ENCODE measurements at places on chromosomes 11 and 22.

DNA sequence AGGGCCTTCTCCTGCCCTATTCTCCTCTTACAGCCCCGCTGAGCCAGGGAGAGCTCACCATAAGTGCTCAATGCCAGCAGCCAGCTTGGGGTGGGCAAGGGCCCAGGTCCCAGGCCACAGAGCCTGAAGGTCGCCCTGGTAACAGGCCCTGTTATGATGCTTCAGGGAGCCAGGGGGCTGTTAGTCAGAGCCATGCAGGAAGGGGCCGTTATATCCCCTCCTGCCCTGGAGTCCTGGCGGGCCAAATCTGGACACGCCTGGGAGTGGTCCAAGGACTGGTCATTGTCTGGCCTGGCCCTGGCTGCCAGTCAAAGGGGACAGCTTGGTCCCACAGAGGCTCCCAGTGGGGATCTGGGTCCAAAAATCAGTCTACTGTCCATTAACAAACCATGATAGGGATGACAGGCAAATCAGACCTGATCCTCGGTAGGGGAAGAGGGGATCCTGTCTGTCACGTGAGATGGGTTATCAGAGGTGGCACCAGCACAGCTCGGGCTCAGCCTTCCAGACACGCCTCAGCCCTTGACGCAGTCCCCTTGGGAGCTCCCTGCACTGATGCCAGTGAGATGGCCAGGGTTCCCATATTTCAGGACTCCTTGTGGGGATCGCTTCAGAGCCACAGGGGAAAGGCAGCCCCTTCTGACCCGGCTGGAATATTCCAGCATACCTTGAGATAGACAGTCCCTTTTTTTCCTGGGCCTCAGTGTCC is 55.9 kb downstream of the LRRC32 start:
- no peak for DNase-seq

DNA sequence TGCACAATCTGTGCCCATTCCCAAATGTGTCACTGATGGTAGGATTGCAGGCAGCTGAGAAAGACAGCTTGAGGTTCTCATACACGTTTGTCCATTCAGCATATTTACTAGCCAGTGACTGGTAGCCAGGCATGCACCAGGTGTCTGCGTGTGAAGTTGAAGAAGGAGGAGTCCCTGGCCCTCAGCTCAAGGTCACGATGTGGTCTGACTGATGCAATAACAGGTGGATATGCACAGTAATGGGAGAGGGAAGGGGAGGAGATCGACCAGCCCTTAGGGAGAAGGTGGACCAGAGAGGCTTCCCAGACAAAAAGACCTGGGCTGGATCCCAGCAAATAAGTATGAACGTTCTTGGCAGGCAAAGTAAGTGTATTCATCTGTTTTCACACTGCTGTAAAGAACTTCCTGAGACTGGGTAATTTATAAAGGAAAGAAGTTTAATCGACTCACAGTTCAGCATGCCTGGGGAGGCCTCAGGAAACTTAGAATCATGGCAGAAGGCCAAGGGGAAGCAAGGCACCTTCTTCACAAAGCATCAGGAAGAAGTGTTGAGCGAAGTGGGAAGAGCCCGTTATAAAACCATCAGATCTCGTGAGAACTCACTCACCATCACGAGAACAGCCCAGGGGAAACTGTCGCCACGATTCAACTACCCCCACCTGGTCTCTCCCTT is 96.0 kb downstream of the MN1 start:
- no peak for DNase-seq

DNA sequence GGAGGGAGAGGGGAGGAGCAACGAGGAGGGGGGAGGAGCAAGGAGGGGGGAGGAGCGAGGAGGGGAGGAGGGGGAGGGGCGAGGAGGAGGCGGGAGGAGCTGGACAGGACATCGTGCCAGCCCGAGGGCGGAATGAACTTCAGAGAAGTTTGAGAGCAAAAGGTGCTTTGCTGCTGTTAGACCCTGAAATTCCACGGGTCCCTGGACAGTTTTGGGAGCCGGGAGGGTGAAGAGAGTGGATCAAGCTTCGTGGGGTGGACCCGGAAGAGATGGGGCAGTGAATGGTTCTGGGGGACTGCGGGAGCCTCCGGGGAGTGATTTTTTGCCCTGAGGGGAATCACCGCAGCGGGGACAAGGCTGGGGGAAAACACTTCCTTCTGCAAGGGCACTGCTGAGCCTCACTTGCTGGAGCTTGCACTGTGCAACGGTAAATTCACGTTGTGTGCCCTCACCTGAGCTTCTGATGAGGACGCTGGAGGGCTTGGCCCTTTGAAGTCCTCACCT is 10.7 kb upstream of the NLRP6 start:
- DNase-seq = no peak

GRCh38 chr11:77144196-77144856 is 16.3 kb downstream of the MYO7A start:
- DNase-seq = no peak

GRCh38 chr11:89490981-89491690 is at the start of gene NOX4:
TSS of gene NOX4 (minus strand) at chr11:89491375. CDS start at chr11:89491246, 129 bp downstream.
- peak; percentile 68 for DNase-seq

GRCh38 chr11:46633291-46634217 is 16.2 kb downstream of the ATG13 start:
- no peak for DNase-seq

- no peak for DNase-seq
These were observed 52.5 kb upstream of the PRSS23 start for GRCh38 chr11:86747801-86748200.

DNA sequence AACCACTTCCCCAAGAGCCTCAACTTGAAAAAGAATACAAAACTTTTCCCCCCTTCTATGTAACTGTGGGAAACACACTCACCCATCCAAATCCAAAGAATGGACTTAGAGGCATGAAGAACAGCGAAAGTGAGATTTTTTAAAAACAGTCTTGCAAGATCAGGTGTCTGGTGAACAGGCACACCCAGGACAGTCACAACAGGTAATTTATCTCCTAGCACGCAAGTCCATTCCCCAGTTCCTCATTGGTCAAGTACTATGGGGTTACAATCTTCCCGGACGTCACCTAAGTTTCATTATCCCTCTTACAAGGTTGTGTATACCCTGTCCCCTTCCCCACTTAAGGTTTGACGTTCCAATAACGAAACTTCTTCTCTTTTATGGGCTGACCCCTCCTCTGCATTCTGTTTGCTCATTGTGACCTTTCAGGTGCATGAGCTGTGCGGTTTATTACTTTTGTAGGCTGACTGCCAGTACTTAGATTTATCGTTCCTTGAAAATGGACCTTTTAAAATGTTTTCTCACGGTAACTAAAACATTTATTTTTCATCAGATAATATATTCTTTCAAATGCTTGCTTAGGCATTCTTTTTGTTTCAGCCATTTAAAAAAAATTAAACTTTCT is 1401.9 kb downstream of the FAM181B start:
- DNase-seq = no peak

- DNase-seq = peak; percentile 26
These were observed 81.3 kb downstream of the CLPB start for GRCh38 chr11:72352859-72353551.

GRCh38 chr22:23548501-23549197 is 31.4 kb downstream of the IGLL1 start:
- no peak for DNase-seq

DNA sequence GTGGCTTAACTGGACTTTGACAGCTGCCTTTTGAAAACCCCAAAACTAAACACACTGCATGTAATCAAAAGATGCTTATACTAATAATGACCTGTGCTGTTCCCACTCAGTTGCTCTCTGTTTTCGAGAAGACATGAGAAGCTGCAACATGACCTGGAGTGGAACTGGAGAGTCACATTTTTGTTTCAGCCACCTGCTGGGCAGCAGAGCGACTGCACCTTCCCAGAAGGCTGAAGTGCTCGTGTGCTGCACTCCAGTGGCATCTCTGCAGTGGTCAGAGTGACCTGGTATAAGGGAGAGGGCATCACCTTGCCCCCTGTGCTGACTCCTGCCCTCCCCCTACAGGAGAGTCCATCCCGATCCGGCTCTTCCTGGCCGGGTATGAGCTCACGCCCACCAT is 8.6 kb downstream of the THYN1 start:
- peak; percentile 53 for DNase-seq

- no peak for DNase-seq
These were observed 57.5 kb downstream of the RPUSD4 start for GRCh38 chr11:126153972-126154371.

- DNase-seq = no peak
These were observed 23.3 kb downstream of the OSBP2 start for GRCh38 chr22:30717952-30718351.

DNA sequence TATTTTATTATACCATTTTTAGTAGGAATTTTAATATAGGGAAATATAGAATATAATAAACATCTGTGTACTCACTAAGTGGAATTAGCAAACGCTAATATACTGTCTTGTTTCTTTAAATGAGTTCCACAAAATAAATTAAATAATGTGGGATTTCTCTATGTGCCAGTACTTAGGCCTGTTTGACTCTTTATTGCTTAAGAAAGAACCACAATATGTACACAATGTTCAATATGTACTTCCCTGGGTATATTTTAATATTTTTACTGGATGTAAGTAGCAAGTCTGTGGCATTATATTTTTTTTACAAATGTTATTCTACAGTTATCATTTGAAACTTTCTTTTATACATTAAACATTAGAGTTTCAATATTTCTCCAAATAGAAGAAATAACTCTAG is 92.5 kb upstream of the CARD18 start:
- DNase-seq = no peak

DNA sequence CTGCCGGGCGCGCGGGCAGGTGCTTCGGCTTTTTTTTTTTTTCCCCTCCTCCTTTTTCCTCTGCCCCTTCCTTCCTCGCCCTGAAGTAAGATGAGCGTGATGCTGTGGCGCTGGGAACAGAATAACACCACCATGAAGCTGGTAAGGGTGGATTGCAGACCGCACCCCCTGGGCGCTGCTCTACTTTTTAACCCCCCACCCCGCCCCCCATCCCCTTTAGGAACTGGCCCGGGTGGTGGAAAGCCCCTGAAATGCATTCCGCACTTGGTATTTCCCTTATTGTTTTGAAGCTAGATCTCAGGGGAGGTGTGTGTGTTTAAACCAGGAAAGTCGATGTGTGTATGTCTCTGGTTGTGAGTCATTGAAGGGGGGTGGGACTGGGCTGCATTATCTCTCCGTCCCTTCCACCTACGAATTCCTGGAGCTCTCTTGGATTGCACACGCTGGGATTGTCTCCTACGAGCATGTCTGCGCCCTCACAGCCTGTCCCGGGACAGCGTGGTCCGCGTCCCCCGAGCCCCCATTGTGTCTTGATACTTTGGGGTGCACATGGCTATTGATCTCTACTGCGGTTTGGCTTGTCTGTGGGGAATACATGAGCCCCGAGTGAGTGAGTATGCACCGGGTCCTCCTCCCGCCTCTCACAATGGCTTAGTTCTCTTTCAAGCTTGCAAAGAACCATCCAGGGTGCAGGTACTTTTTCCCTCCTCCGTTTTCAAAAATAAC is 64.9 kb downstream of the NAV2 start:
- DNase-seq = peak; percentile 66

DNA sequence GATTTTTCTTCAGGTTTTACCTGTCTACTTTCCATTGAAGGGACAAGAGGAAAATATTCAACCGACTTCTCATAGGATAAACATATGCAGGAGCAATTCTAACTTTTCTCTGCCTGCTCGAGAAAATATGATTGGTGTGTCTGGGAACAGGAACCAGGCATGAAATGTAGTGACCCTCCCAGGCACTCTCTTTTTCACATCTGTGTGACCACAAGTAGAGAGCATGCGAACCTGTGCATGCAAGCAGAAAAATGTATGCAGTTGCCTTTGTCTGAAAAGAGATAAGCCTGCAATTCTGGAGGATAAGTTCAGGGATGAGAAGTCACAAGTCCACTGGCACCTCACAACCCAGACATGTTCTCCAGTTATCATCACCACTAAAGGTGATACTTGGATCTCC is 583.5 kb upstream of the FAT3 start:
- DNase-seq = no peak

- DNase-seq = no peak
These were observed 27.9 kb upstream of the SUSD2 start for GRCh38 chr22:24153353-24153752.

DNA sequence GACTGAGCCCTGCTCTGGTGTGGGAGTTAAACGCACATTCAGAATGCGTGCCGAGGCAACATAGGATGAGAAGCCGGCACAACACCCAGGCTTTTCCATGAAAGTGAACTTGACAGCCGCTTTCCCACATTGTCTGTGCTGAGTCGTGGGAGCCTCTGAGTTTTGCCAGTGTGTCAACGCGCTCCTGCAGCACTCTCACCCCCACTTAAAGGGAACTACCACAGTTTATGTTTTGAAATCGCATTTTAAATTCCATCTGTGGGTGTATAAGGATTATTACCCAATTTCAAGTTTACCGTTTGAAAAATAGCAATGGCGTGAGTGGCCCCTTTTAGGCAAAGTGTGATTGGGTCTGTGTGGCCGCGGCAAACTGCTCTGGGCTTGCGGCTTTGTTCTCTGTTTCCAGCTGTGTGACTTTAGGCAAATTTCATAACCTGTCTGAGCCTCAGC is 81.5 kb downstream of the FBLN1 start:
- DNase-seq = no peak

GRCh38 chr22:44362249-44363012 is 49.7 kb upstream of the SHISAL1 start:
- DNase-seq = no peak

DNA sequence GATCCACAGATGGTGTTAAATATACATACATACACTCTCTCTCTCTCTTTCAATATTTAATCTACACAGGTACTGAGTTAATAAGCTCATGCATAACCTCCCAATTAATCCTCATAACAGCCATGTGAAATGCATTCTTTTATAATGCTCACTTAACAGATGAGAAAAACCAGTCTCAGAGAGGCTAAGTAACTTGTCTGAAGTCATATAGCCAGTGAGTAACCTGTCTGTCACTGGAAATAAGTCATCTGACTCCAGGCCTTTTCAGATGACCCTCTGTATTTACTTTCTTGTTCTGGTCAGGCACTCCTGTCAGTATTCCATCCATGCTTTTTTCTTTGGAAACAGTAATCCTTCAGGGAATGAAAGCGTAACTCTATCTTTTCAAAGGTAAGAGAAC is 594.0 kb upstream of the TENM4 start:
- DNase-seq = no peak

DNA sequence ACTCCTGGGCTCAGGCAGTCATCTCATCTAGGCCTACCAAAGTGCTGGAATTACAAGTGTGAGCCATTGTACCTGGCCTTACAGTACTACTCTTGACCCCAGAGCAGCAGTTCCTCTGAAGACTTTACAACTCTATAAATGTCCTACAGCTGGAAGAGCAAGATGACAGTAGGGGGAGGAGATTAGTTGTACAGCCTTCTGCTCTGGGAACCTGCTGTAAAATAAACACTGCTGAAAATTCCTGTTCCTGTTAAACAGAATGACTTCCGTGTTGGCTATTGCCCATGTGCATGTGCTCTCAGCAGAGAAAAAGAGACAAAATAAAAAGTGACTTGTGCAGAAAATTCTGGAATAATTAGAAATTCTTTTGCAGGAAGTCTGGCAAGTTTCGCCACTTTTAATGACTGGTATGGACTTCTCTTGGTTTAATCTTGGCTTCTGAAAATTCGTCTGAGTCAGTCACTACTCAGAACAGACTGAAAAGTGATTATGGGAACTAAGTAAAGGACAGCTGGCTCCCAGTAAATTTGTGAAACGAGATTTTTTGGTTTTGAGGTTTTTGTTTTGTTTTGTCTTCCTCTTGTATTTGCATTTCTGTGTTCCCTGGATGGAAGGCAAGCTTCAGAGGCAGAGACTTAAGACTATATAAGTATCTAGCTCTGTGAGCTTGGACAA is 955.7 kb downstream of the DLG2 start:
- DNase-seq = no peak
